ENCODE measurements at places on chromosomes 4 and X.

- DNase-seq = no peak
Observed at GRCh38 chr4:150418757-150419410, 163.1 kb upstream of the MAB21L2 start.

GRCh38 chr4:48189731-48190130, 55.7 kb upstream of the TXK start:
- DNase-seq = no peak

DNA sequence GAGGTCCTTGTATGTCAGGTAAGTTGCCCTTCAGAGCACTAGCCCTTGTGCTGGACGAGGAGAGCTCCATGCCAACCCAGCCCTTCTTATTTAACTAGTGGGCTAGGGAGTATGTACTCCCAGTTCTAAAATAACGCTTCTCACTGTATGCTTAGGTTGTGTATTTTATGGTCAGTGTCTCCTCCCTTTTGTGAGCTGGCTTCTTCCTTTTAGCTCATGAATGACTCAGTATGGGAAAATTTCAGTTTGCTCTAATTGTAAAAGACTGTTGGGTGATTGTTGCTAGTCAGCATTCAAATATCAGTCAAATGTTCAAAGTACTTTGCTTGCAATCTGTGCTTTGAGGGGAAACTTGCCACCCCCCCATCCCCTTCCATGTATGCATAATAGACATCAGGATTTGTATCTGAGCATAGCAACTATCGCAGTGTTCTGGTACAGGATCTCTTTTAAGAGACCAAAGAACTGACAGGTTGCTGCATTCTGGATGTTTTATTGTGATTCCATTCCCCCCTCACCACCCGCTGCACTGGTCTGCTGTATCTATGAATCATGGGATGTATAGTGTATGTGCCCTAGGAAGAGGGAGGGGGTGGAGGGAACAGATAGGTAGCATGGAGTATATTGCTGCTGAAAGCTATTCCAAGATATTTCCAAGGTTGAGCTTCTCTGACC, 34.7 kb downstream of the DLG3 start:
- DNase-seq = no peak

GRCh38 chr4:102684610-102685052, 76.1 kb downstream of the MANBA start:
- DNase-seq = no peak

GRCh38 chrX:45699158-45699557, 498.5 kb upstream of the DIPK2B start:
- no peak for DNase-seq

DNA sequence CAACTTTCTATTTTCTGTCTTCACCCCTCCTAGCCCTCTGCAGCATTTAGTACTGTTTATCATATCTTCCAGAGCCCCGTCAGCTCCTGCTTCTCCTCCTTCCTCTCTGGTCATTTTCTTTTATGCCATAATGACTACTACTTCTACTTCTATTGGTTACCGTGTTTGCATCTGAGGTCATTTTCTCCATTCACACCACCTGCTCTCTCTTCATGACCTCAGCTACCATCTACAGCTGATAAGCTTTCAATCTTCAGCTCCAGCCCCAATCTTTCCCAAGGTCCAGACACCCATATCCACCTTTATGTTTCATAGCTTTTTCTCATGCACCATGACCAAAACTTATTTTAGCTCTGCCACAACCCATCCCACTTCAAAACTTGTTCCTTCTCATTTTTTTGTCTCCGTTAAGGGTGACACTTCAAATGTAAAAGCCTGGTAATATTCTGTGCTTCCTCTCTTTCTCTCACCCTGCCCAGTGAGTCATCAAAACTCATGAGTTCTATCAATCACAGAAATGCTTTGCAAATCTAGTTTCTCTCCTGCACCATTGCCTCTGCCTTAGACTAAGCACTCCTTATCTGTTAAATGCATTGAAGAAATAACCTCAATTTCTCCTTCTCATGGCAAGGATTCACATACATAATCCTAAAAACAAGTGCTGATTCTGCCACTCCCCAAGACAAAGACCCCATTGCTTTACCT, 71.3 kb upstream of the IQCM start:
- DNase-seq = no peak

DNA sequence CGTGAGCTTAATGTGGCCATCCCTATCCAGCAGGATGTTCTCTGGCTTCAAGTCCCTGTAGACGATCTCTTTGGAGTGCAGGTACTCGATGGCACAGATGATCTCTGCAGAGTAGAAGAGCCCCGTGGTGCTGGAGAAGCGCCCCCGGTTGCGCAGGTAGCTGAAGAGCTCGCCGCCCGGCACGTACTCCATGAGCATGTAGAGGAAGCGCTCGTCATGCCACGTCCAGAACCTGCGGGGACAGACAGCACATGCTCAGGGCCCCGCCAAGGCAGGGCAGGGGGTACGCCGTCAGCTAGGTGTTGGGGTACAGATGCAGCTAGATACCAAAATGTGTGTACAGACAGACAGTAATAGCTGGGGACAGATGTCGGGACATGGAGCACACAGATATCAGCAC, 58.3 kb downstream of the PRKX start:
- DNase-seq = no peak

- no peak for DNase-seq
Observed at GRCh38 chr4:93983140-93983539, 154.6 kb downstream of the ATOH1 start.

GRCh38 chr4:37767546-37767945, 58.9 kb upstream of the PGM2 start:
- DNase-seq = no peak

DNA sequence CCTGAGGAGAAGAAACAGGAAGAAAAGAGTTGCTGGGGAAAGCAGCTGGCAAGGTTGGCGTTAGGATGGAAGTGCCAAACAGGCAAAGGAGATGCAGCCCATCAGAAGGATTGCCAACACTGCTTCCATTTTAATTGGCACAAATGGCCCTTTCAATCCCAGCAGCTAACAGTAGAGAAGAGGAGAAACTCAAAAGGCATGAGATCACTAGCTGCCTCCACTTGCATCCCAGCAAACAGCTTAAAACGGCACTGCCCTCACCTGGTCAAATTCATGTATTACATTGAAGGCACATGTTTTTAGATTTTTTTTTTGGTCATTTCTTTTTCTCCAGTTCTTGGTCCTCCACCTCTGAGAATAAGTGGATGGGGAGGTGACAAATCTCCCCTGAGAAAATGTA, 14.9 kb upstream of the LOC101059915 start:
- DNase-seq = peak; percentile 62

DNA sequence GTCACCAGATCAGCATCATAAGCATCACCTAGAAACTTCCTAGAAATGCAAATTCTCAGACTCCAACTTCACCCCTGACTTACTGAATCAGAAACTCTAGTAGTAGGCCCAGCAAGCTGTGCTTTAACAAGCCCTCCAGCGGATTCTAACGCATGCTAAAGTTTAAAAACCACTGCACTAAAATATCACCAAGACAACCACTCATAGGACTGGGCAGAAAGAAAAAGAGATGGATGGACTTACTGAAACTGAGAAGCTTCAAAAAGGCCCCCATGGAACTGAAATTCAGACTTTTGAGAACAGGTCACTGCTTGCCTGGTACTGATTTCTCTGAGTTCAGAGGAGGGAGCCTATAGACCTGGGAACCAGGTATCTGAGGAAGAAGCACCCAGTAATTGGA, 40.1 kb downstream of the FAM241A start:
- no peak for DNase-seq

- DNase-seq = no peak
Observed at GRCh38 chr4:177125656-177126055, 184.0 kb upstream of the NEIL3 start.

- no peak for DNase-seq
Observed at GRCh38 chr4:83920375-83920774, 384.5 kb downstream of the GPAT3 start.

GRCh38 chr4:102454981-102455685, 46.0 kb upstream of the NFKB1 start:
- DNase-seq = no peak

DNA sequence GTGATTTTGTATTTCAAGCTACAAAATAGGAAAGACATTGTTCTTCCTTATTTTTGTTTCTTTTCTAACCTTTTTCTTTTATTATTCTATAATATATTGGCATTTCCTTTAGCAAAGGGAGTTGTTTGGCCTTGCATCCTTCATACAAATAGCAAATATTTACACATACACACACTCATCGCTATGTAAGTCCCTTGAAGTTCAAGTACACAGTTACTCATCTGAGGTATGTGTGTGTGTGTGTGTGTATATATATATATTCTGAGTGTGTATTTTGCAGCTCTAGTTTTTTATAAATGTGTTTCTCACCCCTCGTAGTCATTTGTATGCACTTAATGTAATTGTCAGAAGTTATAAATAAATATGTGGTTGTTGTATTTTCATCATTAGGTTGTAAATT, 724.8 kb upstream of the MAGEB2 start:
- no peak for DNase-seq

DNA sequence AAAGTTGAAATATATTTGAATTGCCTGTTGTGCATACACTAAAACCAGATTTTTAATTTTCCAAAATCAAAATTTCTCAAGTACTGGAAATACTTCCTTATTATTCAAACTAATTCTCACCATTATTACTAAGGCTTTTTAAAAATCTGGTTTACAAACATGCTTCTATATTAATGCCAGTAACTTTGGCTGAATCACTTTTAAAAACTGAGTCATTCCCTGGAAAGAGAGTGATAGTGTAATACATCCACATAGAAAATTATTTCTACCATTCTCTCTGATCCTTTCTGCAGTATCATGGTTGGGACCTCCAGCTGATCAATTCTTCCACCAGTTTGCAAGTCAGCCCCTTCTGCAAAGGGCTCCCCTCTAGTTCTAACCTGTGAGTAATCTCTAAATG, 165.3 kb upstream of the FAM241A start:
- no peak for DNase-seq

GRCh38 chrX:15820106-15821073, 30.1 kb downstream of the ZRSR2 start:
- DNase-seq = no peak

GRCh38 chrX:123976706-123977316, 15.3 kb downstream of the STAG2 start:
- peak; percentile 22 for DNase-seq

DNA sequence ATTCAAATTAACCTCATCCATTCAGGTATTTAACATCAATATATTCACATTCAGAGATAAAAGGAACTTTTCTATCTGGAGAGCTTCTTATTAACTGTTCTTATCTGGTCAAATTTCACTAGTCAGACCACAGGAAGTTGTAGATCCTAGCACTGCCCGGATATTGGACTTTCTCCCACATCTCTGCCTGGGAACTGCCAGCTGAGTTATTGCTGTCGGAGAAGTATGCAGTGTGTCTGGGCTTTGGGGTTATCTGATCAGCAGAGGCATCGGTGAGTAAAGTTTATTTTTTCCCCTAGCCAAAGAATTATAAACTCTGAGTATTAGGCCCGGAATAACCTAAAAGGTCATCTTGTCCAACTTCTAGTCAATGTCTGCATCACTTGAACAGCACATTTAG, 45.1 kb downstream of the OR13H1 start:
- no peak for DNase-seq

- DNase-seq = no peak
Observed at GRCh38 chrX:68499543-68500504, 973 bp downstream of the YIPF6 start.

DNA sequence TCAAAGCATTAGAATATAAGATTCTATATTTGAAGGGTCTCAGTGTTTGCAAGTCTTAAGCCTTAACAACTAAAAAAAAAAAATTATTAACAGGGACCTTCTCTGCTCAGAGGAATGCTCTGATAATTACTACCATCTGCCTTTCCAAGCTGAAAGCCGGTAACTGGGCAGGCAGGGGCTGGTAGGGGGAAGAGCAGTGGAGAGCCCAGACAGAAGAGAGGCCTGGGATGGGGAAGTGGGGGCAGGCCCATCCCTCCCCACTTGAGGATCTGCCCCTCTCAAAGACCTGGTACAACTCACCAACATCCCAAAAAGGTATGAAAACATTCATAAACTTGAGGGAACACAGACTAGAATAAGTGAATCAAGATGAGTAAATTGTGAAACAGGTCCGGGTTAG, 113.9 kb downstream of the QDPR start:
- DNase-seq = no peak

GRCh38 chrX:2664502-2664901, 26.6 kb upstream of the CD99 start:
- DNase-seq = no peak

GRCh38 chr4:39998659-39999345, 21.1 kb upstream of the PDS5A start:
- DNase-seq = peak; percentile 9

GRCh38 chr4:141999446-142000143, 363.2 kb downstream of the IL15 start:
- no peak for DNase-seq

GRCh38 chrX:36199928-36200327, 280.4 kb downstream of the CFAP47 start:
- no peak for DNase-seq

GRCh38 chrX:110383414-110383813, 24.8 kb downstream of the RTL9 start:
- DNase-seq = no peak
